ENCODE measurements at places on chromosomes 1 and 21.

DNA sequence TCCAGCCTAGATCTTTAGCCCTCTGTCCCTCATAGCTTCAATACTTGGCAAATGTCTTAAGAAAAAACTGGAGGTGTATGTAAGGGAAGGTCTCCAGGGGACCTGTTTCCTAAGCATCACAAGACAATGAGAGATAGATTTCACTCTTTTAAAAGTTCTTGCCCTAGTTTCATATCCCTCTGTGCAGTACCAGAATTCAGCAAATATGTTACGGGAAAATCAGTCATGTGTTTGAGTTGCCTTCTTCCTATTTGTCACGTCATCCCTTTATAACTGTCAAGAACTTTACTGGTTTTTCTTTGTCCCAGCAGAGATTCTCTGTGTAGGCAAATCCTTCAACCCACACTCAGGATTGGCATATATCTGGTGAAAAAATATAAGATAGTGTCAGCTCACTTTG lies 32.3 kb downstream of the DNASE2B start:
- no peak for DNase-seq

GRCh38 chr1:59549066-59549837 lies 252.4 kb downstream of the FGGY start:
- DNase-seq = no peak

DNA sequence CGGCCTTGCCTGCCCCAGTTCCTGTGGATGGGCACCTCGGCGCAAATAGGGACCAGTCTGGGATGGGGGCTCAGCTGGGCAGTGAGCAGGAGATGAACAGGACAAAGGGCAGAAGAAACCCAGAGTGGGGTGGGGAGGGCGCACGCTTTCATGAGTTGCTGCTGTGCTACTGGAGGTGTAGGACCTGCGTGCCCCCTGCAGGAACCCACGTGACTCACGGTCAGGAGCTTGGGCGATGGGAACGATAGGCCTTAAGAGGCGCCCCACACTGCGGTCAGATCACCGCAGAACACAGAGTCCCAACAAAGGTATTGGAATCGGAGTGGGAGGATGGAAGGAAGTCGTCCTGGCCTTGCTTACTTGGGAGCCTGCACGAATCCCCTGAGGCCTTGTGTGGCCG lies 17.2 kb downstream of the PRDM15 start:
- no peak for DNase-seq

DNA sequence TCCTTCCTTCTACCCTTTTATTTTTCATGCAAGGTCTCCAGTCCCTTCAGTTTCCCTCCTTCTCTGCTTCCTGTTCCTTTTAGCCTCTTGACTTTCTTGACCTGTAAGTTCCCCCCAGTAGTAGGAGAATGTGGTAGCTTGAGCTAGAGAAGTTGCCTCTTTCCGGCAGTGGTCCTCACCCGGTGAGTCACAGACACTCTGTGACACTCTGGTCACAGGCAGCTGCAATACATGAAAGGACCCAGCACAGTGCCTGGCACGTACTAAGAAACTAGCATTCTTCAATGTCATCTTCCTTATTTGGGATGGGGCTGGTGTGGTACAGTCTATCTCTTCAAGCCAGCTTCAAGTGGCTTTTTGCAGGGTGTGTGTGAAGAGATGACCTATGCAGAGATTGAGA lies 16.0 kb downstream of the PFKFB2 start:
- no peak for DNase-seq

DNA sequence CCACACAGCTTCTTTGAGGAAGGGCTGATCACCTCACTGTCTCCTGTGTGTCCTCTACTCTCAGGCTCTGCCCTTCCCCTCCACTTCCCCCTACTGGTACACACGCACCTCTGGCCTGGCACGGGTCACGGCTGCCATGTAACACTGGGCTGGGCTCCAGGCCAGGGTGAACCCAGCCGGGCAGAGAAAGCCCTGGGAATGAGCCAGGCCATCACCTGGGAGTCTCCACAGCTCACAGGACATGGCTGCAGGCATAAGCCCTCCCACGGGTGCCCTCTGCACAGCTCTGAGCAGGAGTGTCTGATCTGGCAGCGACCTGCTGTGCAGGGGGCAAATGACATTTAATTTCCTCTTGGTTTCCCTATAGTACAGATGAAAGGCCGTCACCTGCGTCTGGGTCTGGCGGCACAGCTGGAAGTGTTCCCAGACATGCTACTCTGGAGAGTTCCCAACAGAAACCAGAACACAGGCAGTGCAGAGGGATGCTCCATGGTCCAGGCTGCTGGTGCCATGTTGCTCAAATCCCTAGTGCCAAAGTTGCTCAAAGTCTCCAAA lies 61.2 kb downstream of the ERI3 start:
- DNase-seq = no peak

Data from ovary (tissue), 10 donors.